ENCODE measurements at places on chromosomes 11 and 22.

- no peak for DNase-seq
Observed at GRCh38 chr11:296171-297050, 2.9 kb downstream of the IFITM5 start.

DNA sequence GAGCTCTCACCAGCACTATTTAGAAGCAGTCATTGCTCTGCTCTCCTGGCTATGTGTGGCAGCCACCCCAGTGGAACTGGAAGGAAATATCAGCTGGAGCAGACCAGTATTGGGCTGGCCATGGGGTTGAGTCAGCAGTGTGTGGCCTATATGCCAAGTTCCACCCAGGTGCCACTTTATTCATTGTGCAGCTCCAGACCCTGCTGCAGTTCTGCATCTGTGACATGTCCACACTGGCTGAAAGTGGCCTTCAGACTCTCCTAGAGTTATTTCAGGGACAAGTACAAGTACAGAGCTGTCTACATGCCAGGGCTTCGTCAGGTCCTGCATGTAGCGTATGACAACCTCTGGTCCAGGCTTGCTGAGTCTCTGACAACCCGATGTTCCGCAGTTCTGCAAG lies 55.2 kb downstream of the CABIN1 start:
- DNase-seq = no peak

GRCh38 chr11:86595451-86595850 lies 77.0 kb downstream of the ME3 start:
- no peak for DNase-seq

DNA sequence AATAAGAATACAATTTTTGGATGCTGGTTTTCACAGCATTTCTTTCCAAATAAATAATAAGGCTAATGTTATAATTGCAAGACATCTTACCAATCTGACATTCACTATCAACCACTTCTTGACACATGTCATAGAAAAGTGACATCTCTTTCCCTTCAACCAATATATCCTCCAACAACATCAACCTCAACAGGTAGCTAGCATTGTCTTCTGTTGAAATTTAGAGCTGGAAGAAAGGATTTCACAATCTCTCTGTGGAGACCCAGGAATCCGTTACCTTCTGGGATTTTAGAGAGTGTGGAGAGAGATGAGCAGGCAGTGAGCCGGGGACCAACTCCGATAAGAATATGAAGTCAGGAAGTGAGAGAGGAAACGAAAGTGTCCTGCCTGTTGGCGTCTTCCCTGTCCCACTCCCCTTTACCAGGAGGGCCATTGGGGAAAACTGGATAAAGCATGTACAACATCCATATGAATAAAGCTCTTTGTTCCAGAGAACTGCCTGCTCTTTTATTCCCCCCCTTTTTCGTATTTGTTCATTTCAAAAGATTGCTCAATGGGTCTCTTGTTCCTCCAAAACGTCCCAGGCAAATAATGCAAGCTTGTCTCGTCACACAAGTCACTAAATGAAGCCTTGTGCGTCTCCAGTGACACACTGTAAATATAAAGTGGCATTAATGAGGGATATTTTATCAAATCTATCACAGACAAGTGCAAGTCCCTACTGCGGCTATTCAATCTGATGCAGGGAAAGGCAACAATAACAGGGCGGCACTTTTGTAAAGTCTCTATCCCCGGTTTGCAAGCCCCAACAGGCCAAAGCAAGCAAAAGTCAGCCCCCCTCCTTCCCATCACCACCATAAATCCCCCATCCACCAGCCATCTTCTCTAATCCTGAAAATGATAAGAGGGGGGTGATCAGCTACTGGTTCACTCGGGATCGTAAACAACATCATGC lies 3.4 kb downstream of the CADM1 start:
- DNase-seq = no peak

GRCh38 chr11:92657226-92657625 lies 312.2 kb upstream of the MTNR1B start:
- no peak for DNase-seq

GRCh38 chr11:9459667-9460321 lies 1.0 kb upstream of the ZNF143 start:
- no peak for DNase-seq

DNA sequence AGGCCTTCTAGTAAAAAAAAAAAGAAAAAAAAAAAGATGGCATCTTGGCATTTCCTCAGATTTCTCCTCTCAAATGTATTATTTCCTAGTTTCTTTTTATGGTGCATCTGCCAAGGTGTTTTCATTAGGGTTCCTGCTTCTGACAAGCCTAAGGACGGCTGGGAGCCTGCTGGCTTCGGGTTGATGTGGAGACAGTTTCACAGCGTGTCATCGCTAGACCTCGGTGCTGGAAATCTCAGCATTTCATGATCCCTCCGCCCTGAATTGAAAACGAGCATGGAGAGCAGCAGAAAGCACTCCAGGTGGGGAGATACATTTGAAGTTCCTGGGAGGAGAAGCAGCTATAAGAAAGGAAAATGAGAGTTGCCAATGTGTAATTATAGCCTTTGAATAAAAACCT lies 283.9 kb upstream of the CNTN5 start:
- DNase-seq = no peak

GRCh38 chr22:48975316-48975741 lies 852.3 kb downstream of the BRD1 start:
- DNase-seq = no peak

GRCh38 chr22:42994917-42995562 lies 19.9 kb downstream of the PACSIN2 start:
- peak; percentile 87 for DNase-seq

DNA sequence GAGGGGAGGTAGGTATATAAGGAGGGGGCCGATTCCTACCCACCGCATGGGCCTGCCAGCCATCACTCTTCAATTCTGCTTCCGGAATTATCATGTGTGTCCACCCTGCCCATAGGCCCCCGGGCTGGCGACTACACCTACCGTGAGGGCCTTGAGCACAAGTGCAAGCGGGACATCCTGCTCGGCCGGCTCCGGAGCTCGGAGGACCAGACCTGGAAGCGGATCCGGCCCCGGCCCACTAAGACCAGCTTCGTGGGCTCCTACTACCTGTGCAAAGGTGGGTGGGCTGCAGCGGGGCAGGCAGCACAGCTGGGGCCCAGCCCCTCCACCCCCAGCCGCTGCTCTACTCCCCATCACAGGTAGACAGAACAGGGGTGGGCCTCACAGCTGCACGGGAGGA lies 38.4 kb upstream of the TEF start:
- DNase-seq = no peak

- no peak for DNase-seq
Observed at GRCh38 chr11:134355656-134356055, 23.9 kb downstream of the GLB1L2 start.

DNA sequence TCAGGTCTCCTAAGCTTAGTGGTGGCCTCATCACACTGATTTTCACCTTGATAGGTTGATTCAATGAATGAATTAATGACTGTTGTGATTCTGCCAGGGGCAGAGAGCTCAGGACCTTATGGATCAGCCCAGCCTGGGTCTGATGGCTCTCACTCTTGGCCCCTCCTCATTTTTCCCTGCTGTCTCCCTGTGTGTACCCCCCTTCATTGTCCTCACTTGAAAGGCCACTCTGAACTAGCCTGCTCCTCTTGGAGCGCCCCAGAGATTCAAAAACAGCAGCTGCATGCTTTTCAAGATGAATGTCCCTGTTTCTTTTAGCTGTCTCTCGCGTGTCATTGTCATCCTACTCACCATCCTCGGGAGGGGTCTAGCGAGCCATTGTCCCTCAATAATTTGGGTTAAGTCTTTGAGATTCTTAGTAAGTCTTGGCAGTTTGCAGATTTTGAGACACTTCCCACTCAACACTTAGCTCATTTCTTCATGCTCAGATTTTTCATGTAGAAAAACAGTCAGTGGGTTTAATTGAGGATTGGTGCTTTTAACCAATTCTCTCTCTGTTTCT lies 42.5 kb upstream of the MICAL2 start:
- no peak for DNase-seq

GRCh38 chr22:30261134-30261533 lies 5.5 kb downstream of the OSM start:
- DNase-seq = no peak

DNA sequence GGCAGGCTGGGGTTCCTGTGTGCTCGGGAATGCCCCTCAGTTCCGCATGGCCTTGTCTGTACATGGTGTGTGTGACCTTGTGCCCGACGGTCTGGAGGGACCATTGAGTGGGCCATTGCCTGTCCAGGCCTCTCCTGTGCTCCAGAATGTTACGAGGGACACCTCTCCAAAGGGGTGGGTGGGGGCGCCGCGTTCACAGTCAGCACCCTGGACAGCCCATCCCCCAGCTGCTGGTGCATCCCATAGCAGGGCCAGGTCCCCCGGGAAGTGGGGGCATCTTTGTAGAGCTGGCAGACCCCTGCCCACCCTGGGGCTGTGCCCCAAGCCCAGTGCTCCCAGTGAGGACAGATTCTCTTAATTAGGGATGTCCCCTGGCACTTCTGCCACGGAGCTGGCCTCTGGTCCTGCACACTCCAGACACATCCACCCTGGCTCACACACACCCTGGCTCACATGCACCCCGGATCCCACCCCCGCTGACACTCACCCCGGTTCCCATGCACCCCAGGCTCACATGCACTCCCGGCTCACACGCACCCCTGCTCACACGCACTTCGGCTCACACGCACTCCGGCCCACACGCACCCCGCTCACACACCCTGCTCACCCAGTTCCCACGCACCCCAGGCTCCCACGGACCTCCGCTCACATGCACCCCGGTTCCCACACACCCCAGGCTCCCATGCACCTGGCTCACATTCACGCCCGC lies 15.6 kb downstream of the TSPAN4 start:
- no peak for DNase-seq

GRCh38 chr11:92286709-92287108 lies 62.1 kb downstream of the FAT3 start:
- no peak for DNase-seq

DNA sequence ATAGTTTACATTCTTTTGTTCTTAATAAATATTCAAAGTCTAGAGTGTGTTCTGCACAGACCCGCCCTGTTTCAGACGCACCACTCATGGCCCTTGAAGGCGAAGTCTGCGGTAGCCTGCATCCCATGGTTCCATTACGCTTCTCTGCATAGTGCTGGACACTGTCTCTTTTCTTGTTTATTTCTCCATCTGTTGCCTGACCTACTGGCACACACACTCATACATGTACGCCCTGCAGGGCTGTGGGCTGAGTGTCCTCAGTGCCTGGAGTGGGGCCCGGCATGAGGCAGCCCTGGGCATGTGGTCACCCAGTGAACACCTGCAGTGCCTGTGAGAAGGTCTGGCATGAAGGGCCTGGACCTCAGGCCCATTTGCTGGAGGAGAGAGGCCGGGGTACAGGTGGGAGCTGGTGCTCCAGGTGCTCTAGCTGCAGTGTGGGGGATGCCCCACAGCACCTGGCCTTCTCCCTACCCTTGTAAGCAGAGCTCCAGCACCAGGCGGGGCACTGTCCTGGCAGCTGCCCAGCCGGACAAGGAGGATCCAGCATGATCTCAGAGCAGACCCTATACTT lies 404.1 kb downstream of the TBC1D22A start:
- DNase-seq = no peak

DNA sequence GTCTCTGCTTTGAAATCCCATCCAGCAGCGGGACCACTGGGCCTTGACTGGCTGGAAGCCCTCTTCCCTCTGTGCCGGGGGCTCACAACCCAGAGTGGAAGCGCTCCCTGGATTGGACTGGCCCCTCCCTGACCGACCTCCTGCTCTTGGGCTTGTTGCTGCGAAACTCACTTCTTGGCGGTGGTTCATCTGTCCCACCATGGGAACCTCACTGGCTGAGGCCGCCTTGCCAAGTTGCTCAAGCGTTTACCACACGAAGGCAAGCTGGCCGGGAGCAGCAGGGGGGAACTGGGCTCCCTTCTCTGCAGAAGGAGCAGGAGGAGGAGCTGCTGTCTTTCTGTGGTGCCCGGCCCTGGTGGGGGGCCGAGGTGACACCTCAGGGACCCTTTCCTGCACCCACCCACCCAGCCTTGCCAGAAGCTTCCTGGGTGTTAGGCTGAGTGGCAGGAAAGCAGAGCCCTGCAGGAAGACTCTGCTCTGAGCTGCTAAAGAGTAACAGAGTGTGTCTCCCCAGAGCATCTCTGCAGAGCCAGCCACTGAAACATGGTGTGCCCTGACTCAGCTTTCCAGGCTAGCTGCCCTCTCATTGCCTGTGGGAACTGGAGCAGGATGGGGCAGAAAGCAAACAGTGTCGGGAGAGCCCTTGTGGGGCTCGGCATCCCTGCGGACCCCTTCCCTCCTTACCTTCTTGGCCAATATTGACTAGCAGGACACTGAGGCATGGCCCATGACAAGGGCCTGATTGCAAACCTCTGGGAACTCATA lies 88.5 kb upstream of the ALX4 start:
- no peak for DNase-seq

DNA sequence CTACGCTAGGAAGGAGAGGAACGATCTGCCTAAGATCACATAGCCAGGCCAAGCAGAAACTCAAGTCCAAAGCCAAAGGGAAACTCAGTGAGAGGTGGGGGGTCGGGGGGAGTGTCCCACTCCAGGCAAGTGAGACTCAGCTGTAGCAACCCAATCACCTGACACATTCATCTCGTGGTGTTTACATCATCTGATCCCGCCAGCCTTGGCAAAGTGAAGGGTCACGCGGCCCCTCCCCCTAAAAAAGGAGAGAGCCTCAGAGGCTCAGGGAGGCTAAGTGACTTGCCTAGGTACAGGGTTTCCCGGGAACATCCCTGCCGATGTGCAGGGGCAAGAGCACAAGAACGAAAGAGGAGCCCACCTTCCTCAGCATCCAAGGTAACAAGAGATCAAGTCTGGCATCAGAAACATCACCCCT lies 21.5 kb downstream of the MYH9 start:
- no peak for DNase-seq

DNA sequence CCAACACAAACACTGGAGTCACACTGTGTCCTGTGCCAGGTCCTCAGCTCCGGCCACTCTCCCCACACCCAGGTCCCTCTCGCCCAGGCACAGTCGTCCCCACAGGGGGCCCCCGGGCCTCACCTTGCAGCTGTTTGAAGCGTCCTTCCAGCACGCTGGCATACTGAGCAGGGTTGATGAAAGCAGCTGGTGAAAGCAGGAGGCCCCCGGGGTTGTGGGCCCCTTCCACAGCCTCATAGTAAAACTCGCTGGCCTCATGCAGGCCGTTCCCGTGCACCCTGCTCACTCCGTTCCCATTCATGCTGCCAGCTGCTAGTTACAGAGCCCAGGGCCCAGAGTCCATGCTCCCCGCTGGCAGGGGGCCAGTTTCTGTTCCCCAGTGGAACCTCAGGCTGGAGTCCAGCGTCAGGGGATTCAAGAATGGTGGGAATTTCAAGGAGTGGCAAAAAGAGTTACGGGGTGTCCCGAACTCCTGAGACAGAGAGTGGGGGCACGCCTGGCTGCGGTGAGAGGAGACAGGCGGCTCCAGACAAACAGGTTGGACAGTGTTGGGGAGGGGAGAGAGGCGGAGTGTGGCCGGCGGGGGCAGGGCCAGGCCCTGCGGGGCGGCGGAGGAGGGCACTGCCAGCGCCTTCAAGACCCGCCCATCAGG lies 10.6 kb downstream of the SPTBN2 start:
- no peak for DNase-seq

GRCh38 chr11:67369801-67370284 lies 3.6 kb downstream of the CLCF1 start:
- no peak for DNase-seq

GRCh38 chr11:21480240-21480639 lies 712.6 kb upstream of the ANO5 start:
- no peak for DNase-seq

All from SJSA1 (cell line).